Aorta (tissue), 5 donors: ENCODE measurements at places on chromosomes 5 and 9. TPM values are rescaled to one million over a fixed set of nuclear protein-coding genes. Genes with fewer than 3 reads are reported as not detected.

- no peak overlapping the region for H3K27ac ChIP-seq
- H3K4me1 ChIP-seq = no peaks in the 10 kb centered on the region
- H3K4me3 ChIP-seq = no peak overlapping the region
- no peaks in the 10 kb centered on the region for H3K36me3 ChIP-seq
These were observed 68.5 kb downstream of the SLC24A2 start for GRCh38 chr9:19720377-19720776.

- H3K27me3 ChIP-seq = no peaks in the 10 kb centered on the region
- H3K27ac ChIP-seq = no peak overlapping the region
- no peaks in the 10 kb centered on the region for H3K36me3 ChIP-seq
- no peaks in the 10 kb centered on the region for H3K4me1 ChIP-seq
- no peak overlapping the region for H3K4me3 ChIP-seq
These were observed 52.9 kb upstream of the DHFR start for GRCh38 chr5:80707645-80708044.

DNA sequence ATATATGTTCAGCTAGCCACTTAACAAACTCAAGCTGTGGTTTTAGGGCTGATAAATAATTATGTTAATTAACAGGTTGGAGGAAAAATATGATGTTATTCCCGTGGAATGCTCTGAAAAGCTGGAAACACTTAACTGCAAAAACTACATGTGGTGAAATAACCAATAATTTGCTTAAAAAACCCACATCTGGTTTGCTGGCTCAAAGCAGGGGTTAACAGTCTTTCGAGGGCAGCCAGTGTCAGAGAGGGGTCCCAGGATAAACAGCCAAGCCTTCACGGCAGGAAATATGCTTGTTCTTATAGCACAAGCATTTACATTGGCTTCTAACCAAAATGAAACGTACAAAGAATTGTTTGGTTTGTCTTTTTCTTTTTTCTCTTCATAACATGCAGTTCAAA, 254.0 kb upstream of the GAS1 start:
- H3K36me3 ChIP-seq = no peaks in the 10 kb centered on the region
- H3K27ac ChIP-seq = no peak overlapping the region
- peaks cover 7% of the 10 kb centered on the region for H3K4me1 ChIP-seq
- H3K4me3 ChIP-seq = no peak overlapping the region

DNA sequence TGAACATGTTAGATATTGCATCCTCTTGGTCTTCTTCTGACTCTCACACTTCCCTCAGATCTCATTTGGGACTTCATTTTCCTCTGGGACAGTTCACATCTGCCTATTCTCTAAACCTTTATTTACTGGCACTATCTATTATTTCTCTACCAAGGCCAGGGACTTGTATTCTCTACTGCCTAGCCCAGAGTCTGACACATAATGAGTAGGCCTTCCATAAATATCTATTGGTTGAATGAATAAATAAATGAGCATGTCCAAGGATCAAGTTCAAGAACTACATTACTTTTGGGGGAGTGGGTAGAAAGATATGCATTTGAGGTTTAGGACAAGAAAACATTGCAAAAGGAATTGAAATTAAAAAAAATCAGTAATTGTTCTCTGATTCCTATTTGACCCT, 250.3 kb downstream of the TRIM32 start:
- no peaks in the 10 kb centered on the region for H3K27me3 ChIP-seq
- H3K4me1 ChIP-seq = no peaks in the 10 kb centered on the region
- H3K4me3 ChIP-seq = no peak overlapping the region
- no peak overlapping the region for H3K27ac ChIP-seq
- DNase-seq = no peak

DNA sequence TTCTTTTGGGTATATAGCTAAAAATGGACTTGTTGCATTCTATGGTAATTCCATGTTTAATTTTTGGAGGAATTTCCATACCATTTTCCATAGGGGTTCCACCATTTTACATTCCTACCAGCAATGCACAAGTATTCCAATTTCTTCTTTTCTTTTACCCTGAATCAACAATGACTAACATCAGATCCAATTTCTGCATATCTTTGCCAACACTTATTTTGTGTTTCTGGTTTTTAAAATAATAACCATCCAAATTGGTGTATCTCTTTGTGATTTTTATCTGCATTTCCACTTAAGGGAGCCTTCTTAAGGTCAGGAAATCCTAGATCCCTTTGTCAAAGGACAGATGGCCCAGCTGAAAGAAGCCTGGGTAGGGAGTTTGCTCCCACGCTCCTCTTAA, 29.5 kb upstream of the SMU1 start:
- no peak for DNase-seq
- no peaks in the 10 kb centered on the region for H3K36me3 ChIP-seq
- H3K4me3 ChIP-seq = no peak overlapping the region
- H3K27me3 ChIP-seq = no peaks in the 10 kb centered on the region
- no peak overlapping the region for H3K27ac ChIP-seq
- peaks cover 2% of the 10 kb centered on the region for H3K4me1 ChIP-seq

DNA sequence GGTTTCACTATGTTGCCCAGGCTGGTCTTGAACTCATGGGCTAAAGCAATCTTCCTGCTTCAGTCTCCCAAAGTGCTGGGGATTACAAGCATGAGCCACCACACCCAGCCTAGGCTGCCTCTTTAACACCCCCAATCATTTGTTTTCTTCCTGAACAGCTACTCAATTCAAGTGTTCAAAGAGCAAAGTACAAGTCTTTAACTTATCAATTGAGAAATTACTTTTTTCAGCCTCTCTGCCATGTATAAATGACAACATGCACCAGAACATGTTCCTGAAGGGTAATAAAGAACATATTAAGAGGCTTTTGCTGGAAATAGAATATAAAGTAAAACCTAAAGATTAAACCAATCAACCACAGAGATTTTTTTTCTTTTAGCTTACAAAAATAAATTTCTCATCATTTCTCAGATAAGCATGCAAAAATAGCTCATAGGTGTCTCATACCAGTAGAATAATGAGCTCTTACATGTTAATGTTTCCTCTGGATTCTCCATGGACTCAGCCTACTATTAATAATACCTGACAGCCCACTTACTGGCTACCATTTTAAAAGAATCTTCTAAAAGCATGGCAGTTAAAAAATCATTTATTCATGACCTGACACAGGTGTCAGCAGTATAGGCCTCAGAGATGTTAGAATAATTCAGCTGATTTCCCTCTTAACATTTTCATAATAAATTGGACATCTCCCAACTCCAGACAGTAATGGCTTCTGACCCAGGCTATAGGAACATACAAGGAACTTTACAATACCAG, 60.0 kb downstream of the MCTP1 start:
- no peak overlapping the region for H3K4me3 ChIP-seq
- DNase-seq = no peak
- no peaks in the 10 kb centered on the region for H3K4me1 ChIP-seq
- H3K27me3 ChIP-seq = no peaks in the 10 kb centered on the region
- no peaks in the 10 kb centered on the region for H3K36me3 ChIP-seq

DNA sequence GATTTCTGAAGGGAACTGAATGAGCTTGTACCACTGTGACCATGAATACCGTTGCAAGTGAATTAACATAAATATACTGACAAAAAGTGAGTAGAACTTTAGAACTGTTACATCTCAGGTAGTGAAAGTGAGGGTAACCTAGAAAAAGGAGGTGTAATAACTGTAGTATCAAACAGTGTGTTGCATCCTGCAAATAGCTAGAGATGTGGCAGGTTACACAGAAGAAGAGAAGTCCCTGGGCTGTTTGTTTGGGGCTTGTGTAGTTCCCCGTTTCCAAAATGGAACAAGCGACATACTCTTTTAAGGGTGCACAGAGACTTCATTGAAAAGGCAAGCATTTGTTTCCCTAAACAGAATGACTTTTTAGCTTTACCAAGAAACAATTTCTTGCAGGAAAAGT, 214.8 kb downstream of the NR3C1 start:
- DNase-seq = no peak
- no peak overlapping the region for H3K4me3 ChIP-seq
- H3K27me3 ChIP-seq = no peaks in the 10 kb centered on the region
- peaks cover 2% of the 10 kb centered on the region for H3K36me3 ChIP-seq

- H3K4me3 ChIP-seq = no peak overlapping the region
- no peaks in the 10 kb centered on the region for H3K27me3 ChIP-seq
- no peak overlapping the region for H3K27ac ChIP-seq
- no peak for DNase-seq
- H3K36me3 ChIP-seq = no peaks in the 10 kb centered on the region
- no peaks in the 10 kb centered on the region for H3K4me1 ChIP-seq
These were observed 32.1 kb downstream of the PRRC1 start for GRCh38 chr5:127549551-127549950.

- H3K27ac ChIP-seq = no peak overlapping the region
- H3K4me3 ChIP-seq = no peak overlapping the region
- H3K36me3 ChIP-seq = peaks cover 16% of the 10 kb centered on the region
- DNase-seq = no peak
- no peaks in the 10 kb centered on the region for H3K4me1 ChIP-seq
These were observed 40.6 kb downstream of the USP20 start for GRCh38 chr9:129875687-129876395.

GRCh38 chr5:55411876-55412275, 104.1 kb downstream of the MTREX start:
- no peaks in the 10 kb centered on the region for H3K4me1 ChIP-seq
- H3K27me3 ChIP-seq = no peaks in the 10 kb centered on the region
- no peak overlapping the region for H3K4me3 ChIP-seq
- DNase-seq = no peak

DNA sequence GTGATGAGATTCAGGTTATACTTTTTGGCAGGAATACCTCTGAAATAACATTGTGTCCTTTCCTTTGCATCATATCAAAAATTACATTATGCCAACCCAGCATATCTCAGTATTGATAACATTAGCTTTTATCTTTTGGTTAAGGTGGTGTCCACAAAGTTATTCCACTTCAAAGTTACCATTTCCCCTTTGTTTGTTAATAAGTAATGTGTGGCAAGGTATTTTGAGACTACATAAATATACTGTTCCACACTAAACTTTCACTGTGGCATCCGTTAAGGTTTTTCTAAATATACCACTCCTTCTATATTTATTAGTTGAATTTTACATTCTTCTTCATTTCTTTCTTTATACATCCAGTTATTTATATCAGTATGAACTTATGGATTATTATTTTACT, 14.1 kb upstream of the ARHGEF37 start:
- H3K36me3 ChIP-seq = no peaks in the 10 kb centered on the region
- H3K4me1 ChIP-seq = no peaks in the 10 kb centered on the region
- H3K27me3 ChIP-seq = no peaks in the 10 kb centered on the region
- H3K27ac ChIP-seq = no peak overlapping the region
- no peak for DNase-seq

GRCh38 chr5:107361945-107362344, 308.8 kb downstream of the EFNA5 start:
- no peak overlapping the region for H3K4me3 ChIP-seq
- no peaks in the 10 kb centered on the region for H3K27me3 ChIP-seq
- H3K27ac ChIP-seq = no peak overlapping the region
- no peaks in the 10 kb centered on the region for H3K4me1 ChIP-seq
- no peaks in the 10 kb centered on the region for H3K36me3 ChIP-seq
- no peak for DNase-seq

- DNase-seq = no peak
- H3K4me3 ChIP-seq = no peak overlapping the region
- H3K27ac ChIP-seq = no peak overlapping the region
- no peaks in the 10 kb centered on the region for H3K27me3 ChIP-seq
- no peaks in the 10 kb centered on the region for H3K4me1 ChIP-seq
- H3K36me3 ChIP-seq = no peaks in the 10 kb centered on the region
These were observed 39.0 kb downstream of the ESM1 start for GRCh38 chr5:54946306-54946819.

DNA sequence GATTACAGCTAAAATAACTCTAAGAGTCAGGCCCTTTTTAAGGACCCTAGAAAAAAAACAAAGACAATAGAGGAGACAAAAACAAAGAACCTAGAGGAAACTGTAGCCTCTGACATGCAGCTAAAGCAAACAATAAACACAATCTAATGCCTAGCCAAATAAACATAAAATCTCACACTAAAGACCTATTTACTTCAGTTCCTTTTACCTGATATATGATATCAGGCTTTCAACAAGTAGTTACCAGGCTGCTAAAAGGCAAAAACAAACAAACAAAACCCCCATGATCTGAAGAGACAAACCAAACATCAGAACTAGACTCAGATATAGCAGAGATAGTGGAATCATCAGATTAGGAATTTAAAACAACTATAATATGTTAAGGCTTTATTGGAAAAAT, 226.5 kb upstream of the POU5F2 start:
- no peak for DNase-seq
- H3K27me3 ChIP-seq = no peaks in the 10 kb centered on the region
- no peaks in the 10 kb centered on the region for H3K36me3 ChIP-seq

DNA sequence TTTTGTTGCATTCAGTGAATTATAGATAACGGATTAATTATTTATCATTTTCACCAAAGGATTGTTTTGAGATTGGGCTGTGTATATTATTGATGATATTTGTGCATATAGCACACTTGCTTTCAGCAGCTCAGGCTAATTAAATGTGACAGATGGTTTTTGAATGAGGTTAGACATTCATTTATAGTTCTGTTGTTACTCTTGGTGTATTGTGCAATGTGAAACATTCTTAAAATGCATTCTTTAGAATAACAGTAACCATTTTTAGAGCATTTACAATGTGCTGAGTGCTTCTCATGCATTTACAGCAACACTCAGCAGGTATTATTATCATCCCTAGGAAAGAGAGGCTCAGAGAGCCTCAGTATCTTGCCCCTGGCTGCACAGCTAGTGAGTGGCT, 23.8 kb downstream of the NANS start:
- no peak for DNase-seq
- no peaks in the 10 kb centered on the region for H3K4me1 ChIP-seq
- no peaks in the 10 kb centered on the region for H3K27me3 ChIP-seq
- no peak overlapping the region for H3K27ac ChIP-seq

GRCh38 chr9:100408546-100409175, 18.3 kb upstream of the MSANTD3 start:
- H3K4me3 ChIP-seq = no peak overlapping the region
- DNase-seq = no peak
- no peaks in the 10 kb centered on the region for H3K36me3 ChIP-seq
- no peaks in the 10 kb centered on the region for H3K27me3 ChIP-seq

- peaks cover 2% of the 10 kb centered on the region for H3K4me1 ChIP-seq
- no peaks in the 10 kb centered on the region for H3K36me3 ChIP-seq
- peak overlapping the region; percentile 66 for H3K4me3 ChIP-seq
- no peaks in the 10 kb centered on the region for H3K27me3 ChIP-seq
- DNase-seq = no peak
These were observed 1.1 kb downstream of the KDM3B start for GRCh38 chr5:138353560-138354080.

GRCh38 chr5:112472614-112473013, 53.5 kb upstream of the EPB41L4A start:
- no peak overlapping the region for H3K4me3 ChIP-seq
- H3K4me1 ChIP-seq = peaks cover 3% of the 10 kb centered on the region
- no peaks in the 10 kb centered on the region for H3K36me3 ChIP-seq
- no peak for DNase-seq
- H3K27me3 ChIP-seq = no peaks in the 10 kb centered on the region
- H3K27ac ChIP-seq = no peak overlapping the region

GRCh38 chr5:98163796-98164493, 609.5 kb upstream of the RGMB start:
- DNase-seq = no peak
- no peaks in the 10 kb centered on the region for H3K27me3 ChIP-seq
- no peak overlapping the region for H3K27ac ChIP-seq
- no peaks in the 10 kb centered on the region for H3K4me1 ChIP-seq
- no peaks in the 10 kb centered on the region for H3K36me3 ChIP-seq

The PCDHGA5 gene
- 11.5 TPM for total RNA-seq

The N4BP3 gene
- total RNA-seq = 2.0 TPM

The KIF12 gene
- total RNA-seq = not detected

The GRXCR2 gene
- not detected for total RNA-seq

The SLC26A2 gene
- 14.0 TPM for total RNA-seq

The ISL1 gene
- 0.69 TPM for total RNA-seq

The MROH2B gene
- total RNA-seq = not detected

The HRH2 gene
- total RNA-seq = 15.3 TPM

The PTGR1 gene
- 43.1 TPM for total RNA-seq
